ENCODE measurements at places on chromosomes 11 and 22. TPM values are rescaled to one million over a fixed set of nuclear protein-coding genes. Genes with fewer than 3 reads are reported as not detected.

Gene CCDC116
- 0.43 TPM for total RNA-seq

GRCh38 chr11:32172848-32173834 lies 82.3 kb downstream of the RCN1 start:
- ATAC-seq, result peak; percentile 62

- peak; percentile 63 for ATAC-seq
These were observed 9.6 kb upstream of the CD248 start for GRCh38 chr11:66326261-66327111.

DNA sequence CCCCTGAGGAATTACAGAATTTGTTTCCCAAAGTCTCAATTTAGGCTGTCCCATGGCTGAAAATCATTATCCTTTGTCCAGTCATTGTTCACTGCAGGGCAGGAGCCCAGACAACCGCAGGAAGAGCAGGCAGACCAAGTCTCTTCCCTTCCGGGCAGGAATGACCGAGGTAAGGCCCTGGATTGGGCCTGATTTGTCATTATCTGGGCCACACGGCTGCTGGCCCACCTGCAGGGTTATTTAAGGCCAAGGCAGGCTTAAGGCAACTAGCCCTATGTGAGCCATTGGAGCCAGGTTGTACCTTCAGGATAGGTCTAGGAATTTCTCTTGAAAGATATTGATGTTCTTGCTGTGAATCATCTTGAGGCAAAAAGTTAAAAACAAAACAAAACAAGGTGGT lies 9.7 kb upstream of the IL10RA start:
- ATAC-seq, result no peak

DNA sequence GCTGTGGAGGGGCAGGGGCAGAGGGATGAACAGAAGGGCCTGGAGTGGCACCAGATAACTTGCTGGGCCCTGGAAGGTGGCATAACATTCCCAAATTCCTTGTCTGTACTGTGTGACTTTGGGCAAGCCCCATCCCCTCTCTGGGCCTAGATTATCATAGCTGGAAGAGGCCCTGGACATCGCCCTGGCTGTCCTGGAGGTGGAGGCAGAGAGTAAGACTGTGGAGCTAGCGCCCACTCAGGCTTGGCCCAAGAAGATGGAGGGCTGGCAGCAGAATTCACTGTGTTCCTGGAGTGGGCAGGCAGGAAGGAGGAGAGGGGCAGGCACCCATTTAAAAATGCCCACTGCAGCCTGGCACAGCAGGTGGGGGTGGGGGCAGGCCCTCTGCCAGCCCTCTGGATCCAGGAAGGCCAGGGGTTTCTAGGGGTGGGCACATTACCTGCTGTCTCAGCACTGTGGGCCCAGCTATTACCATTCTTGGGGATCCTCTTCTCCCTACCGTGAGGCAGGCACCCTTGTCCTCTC lies 22.6 kb downstream of the ARHGEF17 start:
- peak; percentile 18 for ATAC-seq
